LoVo (cell line): ENCODE measurements at places on chromosomes 6 and 20.

DNA sequence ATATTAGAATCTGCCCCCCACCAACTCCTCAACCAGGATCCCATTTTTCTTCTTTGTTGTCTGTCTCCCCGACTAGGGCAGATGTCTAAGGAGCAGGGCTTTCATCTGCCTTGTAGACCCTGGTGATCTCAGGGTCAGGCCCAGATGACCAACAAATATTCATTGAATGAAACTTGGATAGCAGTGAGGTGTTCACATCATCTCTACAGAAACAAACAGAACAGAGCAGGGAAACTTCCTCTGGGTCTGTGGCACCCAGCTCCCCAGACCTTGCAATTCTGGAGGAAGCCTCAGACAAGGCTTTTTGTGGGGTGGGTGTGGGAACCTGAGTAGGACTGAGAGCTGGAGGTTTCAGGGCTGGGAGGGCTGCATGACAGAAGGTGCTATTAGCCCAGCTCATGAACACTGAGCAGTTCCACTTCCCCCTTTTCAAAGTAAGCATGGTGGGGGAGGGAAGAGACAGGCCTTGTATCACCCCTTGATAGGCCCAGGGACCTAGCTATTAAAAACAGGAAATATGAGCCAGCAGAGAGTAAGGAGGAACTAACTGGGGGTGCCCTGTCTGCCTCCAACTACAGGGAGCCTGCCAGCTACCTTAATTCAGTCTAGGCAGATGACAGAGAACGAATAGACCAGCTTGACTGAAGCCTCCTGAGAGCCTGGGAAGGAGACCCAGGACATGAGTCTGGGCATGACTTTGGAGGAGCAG is 37.3 kb upstream of the TOP1 start:
- no peak for DNase-seq

DNA sequence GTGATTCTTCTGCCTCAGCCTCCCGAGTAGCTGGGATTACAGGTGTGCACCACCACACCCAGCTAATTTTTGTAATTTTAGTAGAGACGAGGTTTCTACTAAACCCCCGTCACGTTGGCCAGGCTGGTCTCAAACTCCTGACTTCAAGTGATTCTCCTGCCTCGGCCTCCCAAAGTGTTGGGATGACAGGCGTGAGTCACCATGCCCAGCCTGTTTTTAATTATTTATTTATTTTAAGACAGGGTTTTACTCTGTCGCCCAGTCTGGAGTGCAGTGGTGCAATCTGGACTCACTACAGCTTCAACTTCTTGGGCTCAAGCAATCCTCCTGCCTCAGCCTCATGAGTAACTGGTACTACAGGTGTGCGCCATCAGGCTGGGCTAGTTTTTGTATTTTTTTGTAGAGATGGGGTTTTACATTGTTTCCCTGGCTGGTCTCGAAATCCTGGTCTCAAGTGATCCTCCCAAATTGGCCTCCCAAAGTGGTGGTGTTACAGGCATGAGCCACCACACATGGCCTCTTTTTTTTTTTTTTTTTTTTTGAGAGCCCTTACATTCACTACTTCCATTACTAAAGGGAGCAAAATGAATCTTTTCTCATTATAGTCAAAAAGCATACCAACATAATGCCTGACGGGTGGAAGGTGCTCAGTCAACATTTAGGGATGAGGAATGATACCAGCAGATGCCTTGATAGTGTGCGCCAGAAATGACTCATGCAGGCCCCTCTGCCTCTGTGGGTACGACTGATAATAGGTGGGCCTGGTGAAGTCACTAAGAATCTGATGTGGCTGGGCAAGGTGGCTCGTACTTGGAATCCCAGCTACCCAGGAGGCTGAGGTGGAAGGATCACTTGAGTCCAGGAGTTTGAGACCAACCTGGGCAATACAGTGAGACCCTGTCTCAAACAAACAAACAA is 17.8 kb upstream of the RALGAPB start:
- DNase-seq: no peak

DNA sequence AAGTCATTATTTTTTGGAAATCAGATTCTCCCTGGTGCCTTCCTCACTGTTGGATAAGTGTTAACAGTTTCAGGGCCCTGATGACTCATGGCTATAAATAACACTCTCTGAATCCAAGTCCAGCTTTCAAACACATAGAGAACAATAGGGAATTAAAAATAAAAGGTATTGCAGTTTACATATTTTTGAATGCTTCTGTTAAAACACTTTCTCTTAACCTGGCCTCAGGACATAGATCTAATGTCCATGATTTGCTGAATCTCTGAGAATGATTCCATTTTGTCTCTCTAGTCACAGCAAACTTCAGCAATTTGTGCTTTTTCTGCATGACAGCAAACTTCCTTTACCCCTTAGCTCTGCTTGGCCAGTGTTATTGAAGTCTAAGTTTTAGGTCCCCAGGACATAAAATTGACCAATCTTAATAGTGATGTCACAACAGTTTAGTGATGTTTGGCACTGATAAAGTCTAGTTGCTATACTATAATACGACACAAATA is 1192.4 kb upstream of the CITED2 start:
- no peak for DNase-seq

DNA sequence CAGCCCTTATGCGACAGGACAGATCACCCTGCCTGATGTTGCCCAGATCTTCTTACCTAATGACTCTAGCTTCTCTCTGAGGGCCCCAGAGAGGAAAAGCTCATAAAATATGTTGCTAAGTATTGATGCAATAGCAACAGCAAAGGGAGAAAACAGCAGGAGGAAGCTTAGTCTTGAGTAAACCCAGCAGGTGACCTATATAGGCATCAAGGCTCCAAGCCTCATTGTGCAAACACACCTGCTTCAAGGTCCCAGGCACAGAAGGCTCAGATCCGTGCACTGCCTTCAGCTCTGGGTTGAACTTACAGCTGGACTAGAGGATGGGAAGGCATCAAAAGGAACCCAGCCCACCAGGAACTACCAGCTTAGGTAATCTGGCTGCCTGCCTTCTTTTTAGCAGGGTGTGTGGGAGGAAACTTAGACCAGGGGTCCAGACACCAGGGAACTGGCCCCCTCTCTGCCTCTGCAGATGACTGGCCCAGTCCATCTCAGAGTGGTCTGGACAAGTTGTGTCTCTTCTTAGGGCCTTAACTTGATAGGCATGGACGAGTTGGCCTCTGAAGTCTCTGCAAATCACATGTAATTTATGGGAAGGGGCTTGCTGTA is 34.4 kb downstream of the TGM3 start:
- DNase-seq: no peak

GRCh38 chr6:68675548-68675947 is 40.5 kb downstream of the ADGRB3 start:
- no peak for DNase-seq

DNA sequence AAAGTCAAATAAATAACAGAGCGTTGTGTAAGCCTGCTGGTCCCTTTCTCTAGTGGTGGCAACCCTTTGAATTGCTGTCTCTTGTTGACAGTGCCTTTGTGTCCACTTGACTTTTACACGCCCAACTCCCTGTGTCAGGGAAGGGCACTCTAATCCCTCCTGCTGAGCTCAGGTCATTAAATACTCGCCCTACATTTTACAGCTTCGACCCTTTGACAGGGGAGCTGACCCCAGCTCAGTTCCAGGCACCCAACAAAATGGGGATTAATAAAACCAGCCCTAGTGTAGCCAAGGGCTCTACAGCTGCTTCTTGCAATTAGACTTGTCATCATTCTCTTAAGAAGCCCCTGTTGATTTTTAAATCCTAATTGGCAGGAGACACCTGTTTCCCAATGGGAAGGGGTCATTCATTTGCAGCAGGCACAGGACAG is 308.2 kb downstream of the EYA4 start:
- no peak for DNase-seq

DNA sequence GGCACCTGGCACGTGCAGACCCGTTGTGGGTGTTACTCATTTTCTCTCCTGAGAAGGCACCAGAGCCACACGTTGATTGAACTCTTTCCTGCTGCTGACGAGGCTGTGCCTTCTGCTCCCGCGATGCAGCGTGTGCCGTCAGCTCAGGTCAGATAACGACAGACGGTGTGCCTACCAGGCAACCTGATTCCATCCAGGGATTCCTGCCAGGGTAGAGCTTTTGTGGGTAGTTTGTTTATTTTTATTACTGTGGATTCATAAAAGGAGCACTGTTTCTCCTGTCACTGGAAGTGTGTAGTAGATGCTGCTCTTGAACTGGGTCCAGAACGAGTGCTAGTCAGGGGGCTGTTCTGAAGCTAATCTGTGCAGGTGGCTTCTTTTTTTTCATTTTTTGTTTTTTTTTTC is 20.7 kb downstream of the PRPF6 start:
- DNase-seq: no peak

DNA sequence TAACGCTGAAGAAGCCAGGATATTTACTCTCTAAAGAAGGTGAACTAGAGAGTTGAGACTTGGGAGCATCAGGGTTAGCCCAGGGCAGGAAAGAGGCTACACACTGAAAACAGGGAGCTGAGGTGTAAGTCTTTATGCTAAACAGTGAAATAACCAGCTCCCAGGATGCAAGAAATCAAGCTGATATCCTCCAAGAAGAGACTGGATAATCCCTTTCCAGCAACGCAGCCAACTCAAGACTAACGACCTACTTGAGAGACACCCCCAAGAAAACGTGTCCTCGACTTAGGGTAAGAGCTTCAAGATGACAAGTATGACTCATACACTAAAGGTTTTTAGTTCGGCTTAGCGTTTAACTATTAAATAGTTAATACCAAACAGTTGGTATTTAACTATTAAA is 202.2 kb downstream of the TASP1 start:
- no peak for DNase-seq

DNA sequence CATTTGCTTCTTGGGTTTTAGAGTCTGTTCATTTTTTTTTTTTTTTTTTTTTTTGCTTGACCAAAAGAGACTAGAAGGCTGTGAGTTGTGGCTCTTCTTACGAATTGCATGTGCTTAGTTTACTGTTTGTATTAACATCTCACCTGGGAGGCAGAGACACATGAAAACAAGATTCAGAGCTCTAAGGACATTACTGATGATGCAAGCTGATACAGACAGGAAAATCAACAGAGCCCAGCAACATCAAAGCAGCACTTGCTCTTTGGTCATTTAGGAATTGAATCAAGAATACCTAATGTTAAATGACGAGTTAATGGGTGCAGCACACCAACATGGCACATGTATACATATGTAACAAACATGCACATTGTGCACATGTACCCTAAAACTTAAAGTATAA is 55.7 kb upstream of the HS3ST5 start:
- no peak for DNase-seq

DNA sequence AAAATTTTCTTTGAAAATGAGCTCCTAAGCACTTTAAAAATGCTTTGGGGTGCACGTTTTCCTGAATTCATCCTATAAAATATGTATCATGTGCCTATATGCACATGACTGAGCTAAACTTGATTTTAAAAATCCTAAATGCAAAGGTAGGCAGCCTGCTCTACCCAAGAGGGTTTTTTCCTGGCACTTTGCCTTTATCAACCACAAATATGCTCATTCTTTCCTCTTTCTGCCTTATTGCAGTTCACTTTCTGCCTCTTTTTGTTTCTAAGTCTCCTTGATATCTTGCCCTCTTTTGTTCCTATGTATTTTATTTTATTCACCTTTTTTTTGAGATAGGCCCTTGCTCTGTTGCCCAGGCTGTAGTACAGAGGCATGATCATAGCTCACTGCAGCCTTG is 229.3 kb downstream of the GRM1 start:
- DNase-seq: no peak
